ENCODE measurements at places on chromosomes 12 and 14. TPM values are rescaled to one million over a fixed set of nuclear protein-coding genes. Genes with fewer than 3 reads are reported as not detected.

PCED1B gene
- total RNA-seq: 2.5 TPM

DNA sequence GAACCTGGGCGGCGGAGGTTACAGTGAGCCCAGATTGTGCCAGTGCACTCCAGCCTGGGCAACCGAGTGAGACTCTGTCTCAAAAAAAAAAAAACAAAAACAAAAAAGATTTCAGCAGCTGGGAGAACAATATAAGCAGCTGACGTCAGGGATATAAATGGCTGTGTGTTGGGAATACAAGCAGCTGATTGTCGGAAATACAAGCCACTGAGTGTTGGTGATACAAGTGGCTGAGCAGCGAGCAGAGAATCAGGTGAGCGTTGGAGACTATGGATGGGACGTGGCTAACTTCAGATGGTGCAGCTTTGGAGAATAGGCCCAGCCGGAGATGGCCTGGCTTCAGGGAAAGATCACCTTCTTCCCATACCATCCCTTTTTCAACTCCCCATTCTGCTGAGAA, 32.0 kb downstream of the PSEN1 start:
- no peak for DNase-seq

PPP1R36 gene
- 0.22 TPM for total RNA-seq

SLC8A3 gene
- not detected for total RNA-seq

NUBPL gene
- 16.0 TPM for total RNA-seq

DNA sequence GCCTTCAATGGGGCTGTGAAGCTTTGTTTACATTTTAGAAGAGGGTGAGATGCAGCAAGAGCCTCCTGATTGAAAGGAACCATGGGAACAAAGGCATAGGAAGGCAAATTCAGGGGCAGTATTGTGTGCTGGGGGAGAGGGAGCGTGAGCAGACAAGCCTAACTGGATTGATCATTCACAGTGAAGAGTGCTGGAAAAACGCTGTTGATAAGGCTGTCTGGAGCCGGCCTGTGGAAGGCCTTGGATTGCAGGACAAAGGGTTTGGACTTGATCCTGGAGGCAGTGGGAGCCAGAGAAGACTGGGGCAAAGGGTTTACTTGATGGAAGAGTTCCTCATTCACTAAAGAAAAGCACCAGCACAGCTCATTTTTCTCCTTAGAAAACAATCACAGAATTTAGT, 160.5 kb downstream of the PAH start:
- no peak for DNase-seq

C1S gene
- total RNA-seq: 21.9 TPM

DNA sequence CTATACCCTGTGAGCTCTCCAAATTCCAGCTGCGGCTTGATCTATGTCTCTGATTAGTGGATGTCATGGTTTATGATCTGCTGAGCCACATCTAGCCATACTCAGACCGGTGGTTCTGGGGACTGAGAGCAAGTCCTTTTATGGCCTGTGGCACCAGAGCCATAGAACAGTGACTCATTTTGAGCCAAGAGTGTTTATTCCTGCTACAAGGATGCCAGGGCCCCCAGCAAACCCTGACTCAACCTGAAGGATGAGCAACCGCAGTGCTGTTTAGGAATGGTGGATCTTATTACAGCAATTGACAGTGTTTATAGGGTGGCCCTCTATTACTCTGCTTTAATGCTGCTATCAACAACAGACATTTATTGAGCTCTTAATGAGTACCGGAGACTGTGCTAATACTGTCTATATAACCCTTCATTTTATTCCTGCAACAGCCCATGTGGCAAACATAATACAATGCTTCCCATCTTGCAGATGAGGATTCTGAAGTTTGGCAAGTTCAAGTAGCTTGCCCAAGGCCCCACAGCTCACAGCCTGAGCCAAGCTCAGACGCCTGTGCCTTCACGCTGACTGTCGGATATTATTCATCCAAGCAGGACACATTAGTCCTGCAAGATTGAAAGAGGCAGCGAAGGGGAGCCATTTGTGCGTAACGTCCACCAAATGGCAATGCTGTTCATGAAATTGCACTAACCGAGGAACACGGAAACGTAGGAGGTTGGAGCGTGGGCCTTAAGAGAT, 273.6 kb upstream of the PWP1 start:
- no peak for DNase-seq

DNA sequence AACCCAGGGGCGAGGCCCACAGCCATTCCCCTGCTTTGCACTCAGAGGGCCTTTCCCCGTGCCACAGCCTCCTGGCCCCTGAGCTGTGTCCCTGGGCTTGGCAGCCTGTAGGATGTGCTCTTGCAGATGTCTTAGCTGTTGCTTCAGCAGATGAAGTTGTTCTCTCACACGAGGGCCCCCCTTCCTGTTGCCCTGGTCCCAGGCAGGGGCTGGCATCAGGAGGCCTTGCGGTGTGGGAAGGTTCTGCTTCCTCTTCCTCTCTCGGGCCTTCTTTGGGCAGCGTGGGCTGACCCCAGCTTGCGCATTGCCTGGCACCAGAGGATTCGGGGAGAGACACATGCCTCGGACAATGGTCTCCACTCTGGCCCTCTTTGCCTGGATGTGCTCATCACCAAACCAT, 12.7 kb downstream of the PROX2 start:
- DNase-seq: no peak

GRCh38 chr14:99590746-99591555, 13.1 kb downstream of the CCDC85C start:
- DNase-seq: no peak

- DNase-seq: no peak
These were observed 1028.9 kb upstream of the TMEM132C start for GRCh38 chr12:127238107-127238506.

PUS1 gene
- total RNA-seq: 42.2 TPM

DNA sequence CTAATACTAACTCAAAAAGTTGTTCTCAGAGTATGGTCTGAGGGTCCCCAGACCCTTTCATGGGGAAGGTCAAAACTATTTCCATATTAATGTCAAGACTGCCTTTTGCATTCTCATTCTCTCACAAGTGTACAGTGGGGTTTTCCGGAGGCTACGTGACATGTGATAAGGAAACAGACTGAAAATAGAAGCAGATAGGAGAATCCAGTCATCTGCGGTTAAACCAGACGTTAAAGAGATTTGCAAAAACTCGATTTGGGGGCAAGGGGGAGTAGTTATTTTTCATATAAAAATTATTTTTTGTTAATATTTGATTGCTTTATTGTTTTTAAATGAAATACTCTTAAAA, 1.0 kb upstream of the NAP1L1 start:
- DNase-seq: no peak

DNA sequence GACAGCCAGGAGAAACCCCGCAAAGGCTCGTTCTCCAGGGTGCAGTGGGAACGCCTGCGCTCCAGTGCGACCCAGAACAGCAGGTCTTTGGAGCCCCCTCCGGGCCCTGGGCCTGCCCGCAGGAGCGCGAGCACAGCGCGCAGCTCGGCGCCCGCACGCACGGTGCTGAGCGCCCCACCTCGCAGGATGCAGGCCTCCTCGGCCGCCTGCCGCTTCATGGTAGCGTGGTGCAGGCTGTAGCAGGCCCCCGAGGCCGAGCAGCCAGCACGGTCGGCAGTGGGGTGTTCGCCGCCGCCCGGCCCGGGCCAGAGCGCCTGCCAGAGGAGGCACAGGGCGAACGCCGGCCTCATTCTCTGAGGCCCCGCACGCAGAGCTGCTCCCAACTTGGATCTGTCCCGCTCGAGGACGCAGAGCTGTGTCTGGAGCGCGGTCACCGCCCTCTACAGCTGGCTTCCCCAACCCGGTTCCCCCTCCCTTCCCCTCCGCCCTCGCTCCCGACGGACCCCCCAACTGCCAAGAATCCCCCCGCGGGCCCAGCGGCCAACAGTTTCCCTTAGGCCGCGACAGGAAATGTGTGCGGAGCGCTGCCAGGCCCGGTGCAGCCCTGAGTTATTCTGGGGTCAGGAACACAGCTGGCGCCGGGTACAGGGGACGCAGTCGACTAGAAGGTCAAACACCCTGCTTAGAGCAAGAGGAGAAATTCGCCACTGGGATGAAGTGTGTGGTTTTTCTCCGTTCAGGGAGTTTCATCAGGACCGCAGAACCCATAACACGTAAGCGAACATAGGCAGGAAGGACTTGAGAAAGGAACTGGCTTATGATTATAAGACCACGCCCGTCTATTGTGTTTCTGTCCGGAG, at the start of gene CLEC14A:
TSS of gene CLEC14A (minus strand) at position 421 of the 860 bp plus-strand sequence. CDS start at position 350, 71 bp downstream.
- no peak for DNase-seq

DNA sequence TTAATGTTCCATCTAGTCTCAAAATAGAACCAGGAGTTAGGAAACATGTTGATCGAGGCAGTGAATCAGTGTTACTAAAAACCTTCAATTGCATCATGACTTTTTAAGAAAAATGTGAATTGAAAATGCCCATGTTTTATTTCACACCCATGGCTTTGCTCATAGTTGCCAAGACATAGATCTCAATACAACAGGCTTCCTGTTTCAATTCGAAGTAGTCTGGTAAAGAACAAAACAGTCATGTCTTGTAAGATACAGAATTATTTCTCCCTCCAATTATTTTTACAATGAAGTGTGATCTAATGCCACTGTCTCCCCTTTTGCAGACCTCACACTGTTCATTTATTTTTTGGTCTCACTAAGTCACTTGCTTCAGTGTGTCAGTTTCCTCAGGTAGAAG, 44.6 kb upstream of the FAR2 start:
- no peak for DNase-seq

- no peak for DNase-seq
These were observed 454.1 kb upstream of the FLRT2 start for GRCh38 chr14:85075694-85076476.

PRPH gene
- 3.4 TPM for total RNA-seq

DNA sequence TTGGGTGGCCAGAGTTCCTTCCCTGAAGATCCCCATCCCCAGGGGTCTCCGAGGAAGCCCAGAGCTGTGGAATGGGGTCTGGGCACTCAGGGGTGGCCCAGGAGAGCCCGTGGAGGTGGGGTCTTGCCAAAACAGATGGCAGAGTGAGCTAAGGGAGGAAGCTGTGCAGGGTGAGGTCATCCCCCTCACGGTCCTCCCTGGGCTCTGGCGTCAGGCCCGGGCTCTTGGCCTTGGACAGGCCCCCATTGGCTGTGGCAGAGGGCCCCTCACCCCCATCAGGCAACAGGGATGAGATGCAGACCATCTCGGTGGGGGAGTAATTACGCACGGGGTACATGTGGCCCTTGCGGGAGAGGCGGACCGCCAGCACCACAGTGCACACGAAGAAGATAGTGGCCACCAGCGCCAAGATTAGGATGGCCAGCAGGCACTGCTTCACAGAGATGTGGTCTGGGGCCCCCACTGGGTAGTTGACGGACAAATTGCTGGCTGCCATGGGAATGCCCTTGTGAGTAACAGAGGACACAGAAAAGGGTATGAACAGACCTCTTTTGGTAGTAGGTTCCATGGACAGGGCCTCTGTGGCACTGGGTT, 10.7 kb downstream of the SELPLG start:
- DNase-seq: no peak

DNA sequence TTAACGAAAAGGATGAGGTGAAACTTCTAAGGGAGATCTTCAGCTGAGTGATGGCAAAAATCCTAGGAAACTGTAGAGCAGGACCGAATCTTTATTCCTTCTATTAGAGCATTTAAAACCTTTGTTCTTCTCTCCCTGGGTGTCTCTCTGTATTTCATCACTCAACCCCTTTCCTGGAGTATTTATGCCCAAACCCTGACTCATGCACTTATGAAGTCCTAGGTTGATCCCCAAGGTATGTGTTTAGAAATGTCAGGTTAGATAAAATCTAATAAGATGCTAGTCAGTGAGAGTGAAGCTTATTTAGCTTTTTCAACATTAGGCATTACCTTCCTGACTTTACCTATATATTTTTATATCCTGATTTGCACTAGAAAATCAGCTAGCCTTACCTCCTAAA, 239.8 kb upstream of the NPAS3 start:
- no peak for DNase-seq

KANSL2 gene
- 63.9 TPM for total RNA-seq

IL26 gene
- total RNA-seq: not detected

TGM1 gene
- 5.2 TPM for total RNA-seq

DNA sequence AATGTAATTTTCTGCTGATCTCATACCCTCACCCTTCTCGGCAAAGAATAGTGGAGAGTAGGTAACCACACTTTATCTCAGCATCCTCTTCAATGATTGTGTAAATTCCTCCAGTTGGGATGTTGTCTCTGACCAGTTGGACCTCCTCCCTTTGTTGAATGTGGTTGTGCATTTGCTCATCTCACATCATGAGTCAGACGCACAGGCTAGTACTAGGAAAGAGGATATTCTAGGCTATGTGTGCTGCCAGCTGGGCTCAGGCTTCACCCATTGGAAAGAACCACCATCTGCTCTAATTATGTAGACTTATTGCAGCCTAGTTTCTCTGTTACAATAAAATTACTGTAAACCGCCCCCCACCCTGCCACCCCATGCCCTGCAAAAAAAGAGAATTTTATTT, 90.3 kb downstream of the LMO3 start:
- DNase-seq: no peak

DNA sequence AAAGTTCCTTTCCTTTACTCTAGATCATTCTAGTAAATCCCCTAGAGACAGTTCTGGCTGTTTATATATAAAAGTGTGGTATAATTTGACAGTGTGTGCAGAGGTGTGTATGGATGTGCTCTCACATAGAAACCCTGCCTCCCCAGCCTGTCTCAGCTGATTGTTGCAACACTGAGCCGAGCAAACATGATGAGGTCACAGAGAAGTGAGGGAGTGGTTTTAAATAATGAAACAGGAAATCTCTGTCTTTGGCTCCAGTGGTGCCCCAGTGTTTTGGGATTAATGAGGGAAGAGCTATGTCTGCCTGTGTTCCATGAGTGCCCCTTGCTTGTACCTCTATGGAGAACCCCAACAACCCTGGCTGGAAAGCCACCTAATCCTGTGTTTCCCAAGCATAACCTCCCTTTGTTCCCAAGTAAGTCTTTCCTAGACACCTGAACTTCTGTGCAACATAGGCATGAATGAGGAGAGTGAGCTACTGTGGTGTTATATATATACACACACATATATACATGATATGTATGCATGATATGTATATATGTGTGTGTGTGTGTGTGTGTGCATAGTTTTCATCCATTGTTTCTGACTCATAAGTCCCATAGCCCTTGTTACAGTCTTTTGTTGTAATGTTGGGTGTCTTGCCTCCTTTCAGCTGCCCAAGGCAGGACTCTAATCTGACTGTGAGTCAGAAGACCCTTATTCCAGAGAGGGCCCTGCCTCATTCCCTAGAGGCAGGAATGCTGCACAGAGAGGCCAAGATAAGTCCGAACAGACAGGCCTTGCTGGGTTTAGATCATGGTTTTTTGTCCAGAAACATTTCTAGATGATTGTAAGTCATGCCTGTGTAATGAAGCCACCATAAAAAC, 18.0 kb downstream of the TRAF3 start:
- DNase-seq: peak; percentile 67

LRRC43 gene
- total RNA-seq: not detected

- DNase-seq: no peak
These were observed 38.0 kb upstream of the CPM start for GRCh38 chr12:68970951-68971350.

DNA sequence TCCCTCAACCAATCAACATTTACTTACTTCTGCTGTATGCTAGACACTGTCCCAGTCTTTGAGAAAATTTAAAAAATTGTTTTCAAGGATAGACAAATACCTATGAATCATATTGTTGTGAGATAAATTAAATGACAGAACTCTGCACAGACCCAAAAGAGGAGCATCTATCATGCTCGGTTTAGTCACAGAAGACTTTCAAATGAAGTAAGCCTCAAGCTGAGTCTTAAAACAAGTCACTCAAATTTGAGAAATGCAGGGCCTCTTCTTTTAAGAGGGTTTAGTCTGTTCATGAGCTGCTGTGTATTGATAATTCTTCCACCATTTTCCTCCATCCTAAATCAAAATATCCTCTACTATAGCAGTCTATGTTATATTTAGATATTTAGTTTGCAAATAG, 24.4 kb upstream of the COCH start:
- DNase-seq: no peak

All from NCI-H460 (cell line).